ENCODE measurements at places on chromosomes 2 and 18. TPM values are rescaled to one million over a fixed set of nuclear protein-coding genes. Genes with fewer than 3 reads are reported as not detected.

GRCh38 chr18:13587937-13588336 lies 138.4 kb downstream of the FAM210A start:
- H3K36me3 ChIP-seq, result no peaks in the 10 kb centered on the region
- no peak for DNase-seq
- H3K27me3 ChIP-seq, result no peaks in the 10 kb centered on the region
- no peaks in the 10 kb centered on the region for H3K4me1 ChIP-seq

DNA sequence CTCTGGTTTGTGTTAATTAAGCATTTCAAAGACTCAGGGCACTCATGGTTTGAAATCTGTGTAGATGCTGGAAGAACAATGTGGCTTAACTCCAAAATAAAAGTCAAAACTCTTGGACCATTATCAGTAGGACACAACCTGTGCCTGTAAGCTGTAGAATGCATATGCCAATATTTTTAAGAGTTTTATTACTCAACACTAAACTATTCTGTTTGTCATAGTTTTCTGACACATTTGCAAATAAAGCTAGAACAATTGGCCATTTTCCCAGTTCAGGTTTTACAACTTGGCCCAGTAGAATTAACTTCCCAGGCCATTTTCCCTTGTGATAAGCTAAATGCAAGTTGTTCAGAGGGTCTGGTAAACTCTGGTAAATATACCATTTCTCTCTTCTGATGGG lies 713.1 kb downstream of the CBLN2 start:
- H3K4me1 ChIP-seq, result peaks cover 4% of the 10 kb centered on the region
- no peak overlapping the region for H3K4me3 ChIP-seq
- no peak overlapping the region for H3K27ac ChIP-seq

DNA sequence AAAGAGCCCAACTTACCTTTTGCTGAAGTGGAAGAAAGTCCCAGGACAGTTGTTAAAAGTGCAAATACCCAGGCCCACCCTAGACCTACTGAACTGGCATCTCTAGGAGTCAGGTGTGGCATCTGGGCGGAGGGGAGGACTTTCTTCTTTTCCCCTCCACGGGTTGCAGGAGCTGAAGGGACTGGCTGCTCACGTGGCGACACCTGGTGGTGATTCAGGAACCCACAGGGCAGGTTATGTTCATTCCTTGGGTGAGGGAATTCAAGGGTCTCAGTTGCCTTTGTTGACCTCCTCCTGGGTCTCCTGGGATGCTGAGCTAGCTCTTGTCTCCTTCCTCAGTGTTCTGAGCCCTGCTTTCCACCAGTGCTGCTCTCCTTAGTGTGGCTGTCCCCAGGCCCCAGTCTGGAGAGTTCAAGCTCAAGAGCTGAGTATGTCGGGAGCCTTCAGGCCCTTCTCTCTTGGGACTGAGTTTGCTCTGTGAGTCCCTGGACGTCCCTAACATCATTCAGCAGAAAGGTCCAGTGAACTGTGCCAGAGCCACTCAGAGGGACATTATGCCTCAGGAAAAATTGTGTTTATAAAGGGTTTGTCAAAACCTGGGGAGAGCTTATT lies 56.9 kb downstream of the DYSF start:
- H3K4me1 ChIP-seq, result no peaks in the 10 kb centered on the region
- no peaks in the 10 kb centered on the region for H3K36me3 ChIP-seq
- DNase-seq, result peak; percentile 82

Gene ALPI
- not detected for total RNA-seq

- H3K27ac ChIP-seq, result no peak overlapping the region
- H3K36me3 ChIP-seq, result no peaks in the 10 kb centered on the region
- no peak overlapping the region for H3K4me3 ChIP-seq
- DNase-seq, result no peak
These were observed 104.1 kb upstream of the SEC11C start for GRCh38 chr18:59035591-59035990.

Gene G6PC2
- total RNA-seq, result not detected

Gene MYO5B
- total RNA-seq, result 0.25 TPM

Gene NYAP2
- total RNA-seq, result 0.36 TPM

DNA sequence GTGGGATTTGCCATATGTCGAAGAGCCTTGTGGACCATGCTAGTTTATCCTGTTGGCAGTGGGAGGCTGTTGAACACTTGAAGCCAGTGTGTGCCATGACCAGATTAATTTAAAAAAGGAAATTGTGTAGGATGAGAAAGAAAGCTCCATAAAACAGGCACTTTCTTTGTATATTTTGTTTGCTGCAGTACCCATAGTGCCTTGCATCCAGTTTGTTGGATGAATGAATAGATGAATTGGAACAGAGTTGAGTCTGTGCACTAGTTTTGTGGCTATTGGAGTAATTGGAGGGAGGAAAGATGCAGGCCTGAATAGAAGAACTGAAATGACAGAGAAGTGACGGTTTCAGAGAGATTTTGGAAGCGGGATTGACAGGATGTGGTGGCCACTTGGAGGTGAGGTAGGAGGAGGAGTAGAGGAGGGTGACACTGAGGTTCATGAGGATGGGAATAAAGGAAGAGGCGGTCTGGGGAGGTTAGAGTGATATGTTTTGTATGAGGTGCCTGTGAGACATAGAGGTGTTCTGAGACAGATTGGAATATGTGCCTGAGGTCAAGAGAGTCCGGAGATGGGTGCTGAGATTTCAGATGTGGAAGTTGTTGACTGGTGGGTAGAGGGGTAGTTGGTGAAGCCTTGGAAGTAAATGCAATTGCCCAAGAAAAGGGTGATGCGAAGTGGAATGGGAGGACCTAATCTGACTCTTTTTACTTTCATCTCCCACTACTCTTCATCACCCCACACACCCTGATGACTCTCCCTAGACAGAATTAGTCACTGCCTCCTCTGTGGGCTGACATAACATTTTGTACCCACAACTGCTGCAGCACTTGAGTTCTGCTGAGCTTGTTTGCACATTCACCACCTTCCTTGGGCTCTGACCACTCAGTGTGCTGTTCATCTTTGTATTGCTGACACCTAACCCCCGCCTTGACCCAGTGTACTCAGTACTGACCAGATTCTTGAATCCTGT lies 5.1 kb downstream of the DGUOK start:
- peak overlapping the region; percentile 12 for H3K27ac ChIP-seq
- H3K36me3 ChIP-seq, result peaks cover 2% of the 10 kb centered on the region

Gene WDR12
- total RNA-seq, result 71.1 TPM

Gene CIDEA
- not detected for total RNA-seq

DNA sequence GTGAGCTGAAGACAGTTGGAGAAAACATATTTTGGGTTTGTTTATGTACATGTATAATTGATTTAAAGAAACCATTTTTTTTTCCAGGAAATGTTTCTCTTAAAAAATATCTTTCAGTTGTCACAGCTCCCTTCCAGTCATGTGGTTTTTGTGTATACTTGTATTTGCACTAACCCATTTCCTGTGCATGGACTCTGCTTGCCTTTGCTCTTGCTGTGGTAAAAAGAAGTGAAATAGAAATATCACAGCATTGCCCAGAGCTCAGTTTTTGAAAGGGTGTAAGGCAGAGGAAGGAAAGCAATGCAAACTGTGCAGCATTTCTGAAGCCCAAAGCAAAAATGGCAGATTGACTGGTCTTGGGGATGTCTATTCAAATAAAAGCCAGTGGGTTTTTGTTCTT lies 10.4 kb upstream of the DOCK10 start:
- no peaks in the 10 kb centered on the region for H3K36me3 ChIP-seq
- H3K4me1 ChIP-seq, result no peaks in the 10 kb centered on the region
- H3K4me3 ChIP-seq, result no peak overlapping the region
- H3K27ac ChIP-seq, result no peak overlapping the region
- H3K27me3 ChIP-seq, result peaks cover 2% of the 10 kb centered on the region

DNA sequence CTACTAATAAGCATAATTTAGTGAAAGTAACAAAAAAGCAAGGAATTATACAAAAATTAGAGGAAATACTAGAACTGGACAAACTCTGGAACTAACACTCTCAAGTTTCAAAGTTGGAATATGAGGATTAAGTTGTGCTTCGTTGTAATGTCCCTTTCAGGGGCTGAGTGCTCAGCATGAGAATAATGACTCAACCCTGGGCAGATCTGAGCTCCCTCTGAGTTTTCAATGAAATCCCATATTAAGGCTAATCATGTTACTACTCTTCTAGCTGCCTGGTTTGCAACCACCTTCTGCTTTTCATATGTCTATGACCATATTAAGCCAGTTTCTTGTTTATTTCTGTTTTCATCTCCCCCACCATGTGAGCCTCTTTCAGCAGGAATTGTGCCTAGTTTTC lies 274.9 kb upstream of the LRRTM4 start:
- no peak overlapping the region for H3K27ac ChIP-seq
- H3K4me3 ChIP-seq, result no peak overlapping the region
- no peaks in the 10 kb centered on the region for H3K4me1 ChIP-seq
- no peak for DNase-seq
- H3K36me3 ChIP-seq, result no peaks in the 10 kb centered on the region
- no peaks in the 10 kb centered on the region for H3K27me3 ChIP-seq

DNA sequence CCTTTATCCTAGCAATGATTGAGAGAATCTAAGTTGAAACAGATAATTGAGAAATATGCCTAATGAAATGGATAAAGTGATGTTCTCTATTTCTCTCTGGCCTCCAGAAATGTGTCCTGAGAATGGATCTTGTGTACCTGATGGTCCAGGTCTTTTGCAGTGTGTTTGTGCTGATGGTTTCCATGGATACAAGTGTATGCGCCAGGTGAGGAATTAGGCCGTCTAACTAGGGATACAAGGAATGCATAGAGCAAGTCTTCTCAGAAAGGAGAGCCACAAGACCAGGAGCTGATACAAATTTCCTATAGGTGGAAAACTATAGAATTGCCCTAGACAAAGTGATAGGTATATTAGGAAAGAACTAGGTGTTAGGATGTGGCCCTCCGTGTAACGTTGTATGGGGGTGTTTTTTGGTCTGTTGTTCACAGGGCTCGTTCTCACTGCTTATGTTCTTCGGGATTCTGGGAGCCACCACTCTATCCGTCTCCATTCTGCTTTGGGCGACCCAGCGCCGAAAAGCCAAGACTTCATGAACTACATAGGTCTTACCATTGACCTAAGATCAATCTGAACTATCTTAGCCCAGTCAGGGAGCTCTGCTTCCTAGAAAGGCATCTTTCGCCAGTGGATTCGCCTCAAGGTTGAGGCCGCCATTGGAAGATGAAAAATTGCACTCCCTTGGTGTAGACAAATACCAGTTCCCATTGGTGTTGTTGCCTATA lies 592 bp upstream of the CAD start:
- peaks cover 38% of the 10 kb centered on the region for H3K4me1 ChIP-seq
- peaks cover 25% of the 10 kb centered on the region for H3K36me3 ChIP-seq
- peak overlapping the region; percentile 95 for H3K4me3 ChIP-seq
- DNase-seq, result no peak
- H3K27ac ChIP-seq, result peak overlapping the region; percentile 98
- no peaks in the 10 kb centered on the region for H3K27me3 ChIP-seq

DNA sequence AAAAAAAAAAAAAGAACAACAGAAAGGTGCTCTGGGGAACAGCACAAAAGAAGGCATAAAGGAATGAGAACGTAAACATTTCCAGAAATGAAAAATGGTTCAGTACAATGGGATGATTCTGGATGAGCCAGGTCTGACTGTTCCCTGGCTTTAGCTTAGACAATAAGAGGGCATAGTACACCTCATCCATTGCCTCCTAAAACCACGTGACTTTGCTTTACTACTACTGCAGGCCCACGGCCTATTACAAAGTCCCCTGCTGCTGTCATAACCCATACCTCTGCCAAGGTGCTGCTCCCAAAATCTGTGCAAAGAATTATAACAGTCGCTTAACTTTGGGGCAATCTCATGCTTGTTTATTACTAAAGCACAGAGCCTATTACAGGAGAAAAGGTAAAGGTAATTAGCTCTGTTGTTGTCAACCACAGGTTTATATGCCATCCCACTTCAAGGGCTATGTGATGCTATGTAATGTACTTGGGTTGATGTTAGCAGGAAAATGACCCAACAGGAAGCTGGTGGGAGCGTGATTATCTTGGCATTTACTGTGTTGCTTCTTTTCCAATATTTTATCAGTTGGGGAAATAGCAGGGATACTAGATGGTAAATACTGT lies 26.8 kb downstream of the STK17B start:
- no peak overlapping the region for H3K27ac ChIP-seq
- no peaks in the 10 kb centered on the region for H3K27me3 ChIP-seq
- DNase-seq, result no peak
- H3K4me3 ChIP-seq, result no peak overlapping the region

DNA sequence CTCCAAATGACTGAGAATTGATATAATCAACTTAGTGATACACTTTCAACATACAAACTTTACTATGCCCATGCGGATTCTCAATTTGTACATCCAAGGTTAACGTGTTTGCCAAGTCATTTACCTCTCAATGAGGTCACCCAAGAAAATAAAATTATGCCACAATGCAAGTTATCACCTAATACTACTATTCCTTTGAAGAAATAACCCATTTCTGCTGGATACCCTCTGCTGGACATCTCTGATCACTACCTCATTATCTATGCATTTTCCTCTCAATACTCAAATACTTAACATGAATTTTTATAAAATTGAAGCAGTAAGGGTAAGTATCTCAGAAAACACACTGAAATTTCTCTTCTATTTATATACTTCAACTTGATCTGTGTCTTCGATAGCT lies 12.7 kb downstream of the HNRNPLL start:
- DNase-seq, result no peak
- peaks cover 31% of the 10 kb centered on the region for H3K4me1 ChIP-seq
- no peaks in the 10 kb centered on the region for H3K27me3 ChIP-seq
- no peak overlapping the region for H3K4me3 ChIP-seq
- no peak overlapping the region for H3K27ac ChIP-seq

Gene SLC40A1
- total RNA-seq, result 2.0 TPM

- H3K4me3 ChIP-seq, result no peak overlapping the region
- no peak for DNase-seq
- no peaks in the 10 kb centered on the region for H3K4me1 ChIP-seq
- H3K27ac ChIP-seq, result no peak overlapping the region
- peaks cover 2% of the 10 kb centered on the region for H3K36me3 ChIP-seq
These were observed 84.6 kb upstream of the TFPI start for GRCh38 chr2:187638840-187639239.

Gene SPC25
- 39.3 TPM for total RNA-seq

DNA sequence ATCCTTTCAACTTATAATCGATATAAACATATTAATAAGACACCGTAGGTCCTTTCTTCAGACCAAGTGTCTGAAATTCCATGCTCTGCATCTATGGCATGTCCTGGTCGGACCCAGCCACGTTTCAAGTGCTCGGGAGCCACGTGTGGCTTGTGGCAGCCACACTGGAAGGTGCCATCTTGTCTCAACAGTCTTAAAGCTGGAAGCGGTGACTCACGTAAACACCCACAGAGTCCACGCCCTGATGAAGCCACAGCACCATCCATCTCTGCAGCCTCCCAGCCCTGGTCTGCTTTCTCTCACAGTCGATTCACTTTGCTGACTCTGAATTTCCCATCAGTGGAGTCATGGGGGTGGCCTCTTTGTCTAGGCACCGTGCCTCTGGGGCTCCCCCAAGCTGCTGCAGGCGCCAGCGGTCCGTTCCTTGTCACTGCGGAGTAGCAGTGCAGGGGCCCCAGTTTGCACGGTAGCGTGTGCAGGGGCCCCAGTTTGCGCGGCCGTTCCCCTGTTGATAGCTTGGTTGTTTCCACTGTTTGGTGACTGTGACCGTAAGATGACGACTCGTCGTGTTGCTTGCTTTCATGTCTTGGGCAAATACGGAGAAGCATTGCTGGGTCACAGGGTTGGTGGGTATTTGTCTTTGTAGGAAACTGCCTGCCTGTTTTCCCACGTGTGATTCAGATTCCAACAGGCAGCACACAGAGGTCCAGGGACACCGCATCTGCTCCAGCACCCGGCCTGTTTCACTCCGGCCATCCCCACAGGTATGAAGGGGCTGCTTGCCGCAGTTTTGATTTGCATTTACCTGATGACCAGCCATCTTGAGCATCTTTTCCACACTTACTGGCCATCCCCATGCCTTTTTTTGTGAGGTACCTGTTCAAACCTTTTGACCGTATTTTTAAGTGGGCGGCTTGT lies 240.3 kb downstream of the HDAC4 start:
- H3K27me3 ChIP-seq, result no peaks in the 10 kb centered on the region
- H3K27ac ChIP-seq, result no peak overlapping the region
- H3K4me3 ChIP-seq, result no peak overlapping the region
- peaks cover 25% of the 10 kb centered on the region for H3K36me3 ChIP-seq
- no peak for DNase-seq
